Stimulated activated CD4-positive, alpha-beta T cell treated with anti-CD3 and anti-CD28 coated beads, Interleukin-1b, Interleukin-23, amount 100 ng/mL, for 1 hour (primary cell): ENCODE measurements at places on chromosomes 7 and 10.

GRCh38 chr10:18340496-18341051 is 200.3 kb downstream of the CACNB2 start:
- DNase-seq, result no peak

GRCh38 chr7:100826514-100827329 is 601 bp downstream of the EPHB4 start:
- DNase-seq, result no peak

DNA sequence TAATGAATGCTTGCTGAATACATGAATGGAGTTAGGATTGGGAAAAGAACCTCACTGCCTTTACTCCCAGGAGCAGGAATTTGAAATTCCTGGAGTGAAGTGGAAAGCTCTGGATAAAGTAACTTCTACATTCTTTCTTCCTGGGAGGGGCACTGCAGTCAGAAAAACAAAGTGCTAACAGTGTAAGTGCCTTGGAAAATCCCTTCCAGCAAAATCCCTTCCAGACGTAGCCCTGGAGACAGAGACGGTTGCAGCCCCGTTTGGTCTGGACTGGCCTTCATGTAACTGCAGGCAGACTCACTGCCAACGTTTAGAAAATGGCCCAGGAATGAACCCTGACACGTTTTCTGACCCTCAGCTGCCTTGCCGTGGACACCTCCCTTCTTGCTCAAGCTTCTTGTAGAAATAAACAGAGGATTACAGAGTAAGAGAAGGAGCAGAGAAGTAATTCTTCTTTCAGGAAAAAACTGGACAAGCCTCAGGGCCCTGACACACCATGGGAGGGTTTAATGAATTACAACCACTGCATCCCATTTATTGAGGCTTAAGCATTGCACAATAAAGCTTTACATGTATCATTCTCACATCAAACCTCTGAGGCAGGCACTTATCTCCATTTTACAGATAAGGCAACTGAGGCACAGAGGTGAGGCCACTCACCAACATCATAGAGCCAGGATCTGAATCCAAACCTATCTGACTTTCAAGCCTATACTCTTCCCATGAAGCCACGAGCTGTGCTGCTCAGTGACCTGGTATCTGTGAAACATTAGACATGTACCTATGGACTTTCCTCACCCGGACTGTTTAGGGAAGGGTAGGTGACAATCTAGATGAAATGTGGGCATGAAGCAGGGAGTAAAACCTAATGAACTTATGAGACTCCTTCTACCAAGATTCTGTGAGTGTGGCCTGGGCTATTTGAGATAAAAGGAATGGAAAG is 7.8 kb downstream of the ITPRIP start:
- no peak for DNase-seq

DNA sequence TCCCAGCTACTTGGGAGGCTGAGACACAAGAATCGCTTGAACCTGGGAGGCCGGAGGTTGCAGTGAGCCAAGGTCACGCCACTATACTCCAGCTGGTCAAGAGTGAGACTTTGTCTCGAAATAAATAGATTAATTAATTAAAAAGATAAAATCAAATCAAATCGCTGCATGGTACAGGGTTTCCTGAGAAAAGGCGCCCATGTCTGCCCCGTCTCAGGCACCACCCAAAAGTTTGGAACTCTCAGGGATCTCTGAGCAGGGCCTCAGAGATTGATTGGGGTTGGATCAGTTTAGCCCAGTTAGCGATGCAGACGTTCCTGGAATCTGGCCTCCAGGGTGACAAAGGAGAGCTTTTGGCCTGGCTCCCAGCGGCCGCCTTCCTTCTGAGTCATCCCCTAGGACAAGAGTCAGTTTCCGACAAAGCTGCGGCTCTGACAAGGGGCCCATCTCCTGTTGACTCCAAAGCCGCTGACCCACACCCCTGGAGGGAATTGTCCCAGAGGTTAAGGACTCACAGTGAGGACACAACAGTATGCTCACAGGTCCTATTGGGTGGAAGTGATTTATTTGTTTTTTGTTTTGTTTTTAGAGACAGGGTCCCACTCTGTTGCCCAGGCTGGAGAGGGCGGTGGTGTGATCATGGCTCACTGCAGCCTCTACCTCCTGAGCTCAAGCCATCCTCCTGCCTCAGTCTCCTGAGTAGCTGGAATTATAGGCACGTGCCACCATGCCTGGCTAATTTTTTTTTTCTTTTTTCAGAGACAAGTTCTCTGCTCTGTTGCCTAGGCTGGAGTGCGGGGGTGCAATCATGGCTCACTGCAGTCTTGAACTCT is 6.8 kb downstream of the ORAI2 start:
- DNase-seq, result no peak
